Frontal cortex (tissue), 4 donors: ENCODE measurements at places on chromosomes 13 and 19.
A peak's percentile ranks its signal among the peaks of the same experiment; 100 is the strongest.

DNA sequence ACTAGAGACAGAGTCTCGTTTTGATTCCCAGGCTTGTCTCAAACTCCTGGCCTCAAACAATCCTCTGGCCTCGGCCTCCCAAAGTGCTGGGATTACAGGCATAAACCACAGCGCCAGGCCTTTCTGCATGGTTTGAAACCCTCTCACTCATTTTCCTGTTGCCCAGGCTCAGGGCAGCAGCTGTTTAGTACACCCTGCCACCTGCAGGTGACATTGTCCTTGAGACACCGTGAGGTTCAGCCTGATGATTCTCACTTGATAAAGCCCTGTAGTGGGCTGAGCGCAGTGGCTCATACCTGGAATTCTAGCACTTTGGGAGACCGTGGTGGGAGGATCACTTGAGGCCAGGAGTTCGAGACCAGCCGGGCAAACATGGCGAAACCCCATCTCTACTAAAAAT is 12.5 kb downstream of the IL12RB1 start:
- DNase-seq, result no peak

- no peak for DNase-seq
These were observed 37.8 kb downstream of the EPS15L1 start for GRCh38 chr19:16433986-16434385.

- DNase-seq, result no peak
These were observed 150.7 kb upstream of the WASF3 start for GRCh38 chr13:26406791-26407190.

GRCh38 chr13:99985241-99985874 is 3.8 kb downstream of the ZIC2 start:
- DNase-seq, result no peak

GRCh38 chr13:106589716-106590115 is 21.8 kb upstream of the ARGLU1 start:
- DNase-seq, result no peak

DNA sequence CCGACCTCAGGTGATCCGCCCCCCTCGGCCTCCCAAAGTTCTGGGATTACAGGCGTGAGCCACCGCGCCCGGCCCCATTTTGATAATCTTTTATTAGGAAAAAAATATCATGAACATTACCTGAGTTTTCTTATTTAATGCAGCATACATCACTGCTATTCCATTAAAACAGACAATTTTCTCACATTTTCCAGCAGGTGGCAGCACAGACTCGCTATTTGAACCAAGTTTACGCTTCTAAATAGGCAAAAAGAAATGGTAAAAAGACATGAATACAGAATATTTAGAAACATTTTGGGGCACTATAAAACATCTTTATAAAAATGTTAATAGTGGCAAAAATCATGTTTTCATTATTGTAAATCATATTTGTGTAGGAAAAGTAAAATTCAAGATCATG is 903.1 kb downstream of the SLITRK6 start:
- peak; percentile 34 for DNase-seq

DNA sequence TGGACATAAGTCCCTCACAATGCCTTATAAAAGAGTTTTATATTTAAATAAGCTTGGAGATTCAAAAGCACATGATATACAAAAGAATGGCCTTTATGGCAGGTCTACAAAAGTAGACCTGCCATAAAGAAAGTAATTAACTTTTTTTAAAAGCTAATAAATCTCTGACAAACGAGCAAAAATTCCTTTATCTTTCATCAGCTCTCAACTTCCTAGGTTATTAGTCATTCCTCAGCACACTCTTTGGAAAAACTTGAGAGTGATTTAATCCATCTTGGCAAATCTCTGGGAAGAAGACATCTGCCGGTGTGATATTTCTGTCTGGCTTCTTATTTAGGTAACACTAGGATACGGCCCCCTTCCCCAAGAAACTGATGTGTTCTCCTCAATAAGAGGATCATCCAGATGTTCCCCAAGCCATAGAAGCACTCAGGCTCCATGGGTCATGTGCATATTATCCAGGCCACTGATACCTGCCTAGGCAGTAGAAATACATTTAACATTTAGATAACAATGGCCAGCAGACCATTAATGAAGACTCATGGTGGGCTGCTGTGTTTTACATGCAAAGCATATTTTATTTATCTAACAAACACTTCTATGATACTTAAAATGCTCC is 372.7 kb downstream of the LIG4 start:
- no peak for DNase-seq

DNA sequence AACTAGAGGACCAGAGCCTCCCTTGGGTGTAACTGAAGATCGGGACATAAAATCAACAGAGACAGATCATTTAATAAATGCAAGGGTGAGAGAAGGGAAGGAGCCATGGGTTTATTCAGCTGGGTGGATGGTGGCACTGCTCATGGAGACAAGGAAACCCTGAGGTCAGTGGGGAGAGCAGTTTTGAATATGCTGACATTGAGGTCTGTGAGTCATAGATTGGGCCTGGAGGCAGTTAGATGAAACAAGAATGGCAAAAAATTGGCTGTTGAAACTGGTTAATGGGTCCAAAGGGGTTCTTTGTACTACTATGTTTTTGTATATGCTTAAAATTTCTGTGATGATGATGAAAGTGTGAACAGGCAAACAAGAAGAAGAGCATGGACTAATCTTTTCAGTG is 5.1 kb upstream of the GTF3A start:
- no peak for DNase-seq

DNA sequence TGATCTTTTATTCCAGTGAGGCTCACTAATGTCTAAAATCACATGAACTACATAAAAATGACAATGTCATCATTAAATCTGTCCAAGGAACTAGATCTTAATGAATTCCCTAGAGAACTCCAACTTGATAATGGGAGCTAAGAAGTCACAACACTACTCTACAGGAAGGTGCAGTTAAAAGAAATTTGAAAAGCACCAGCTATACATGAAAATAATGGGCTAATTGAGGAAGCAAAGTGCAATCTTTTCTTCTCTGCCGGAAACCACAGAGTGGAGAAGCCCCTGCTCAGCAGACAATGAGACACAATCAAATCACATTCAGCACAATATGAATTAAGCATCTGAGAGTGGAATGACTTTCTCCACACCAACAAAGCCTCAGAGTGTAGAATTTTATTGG is 261.7 kb downstream of the LHFPL6 start:
- DNase-seq, result no peak

- DNase-seq, result no peak
These were observed 16.0 kb upstream of the EMC10 start for GRCh38 chr19:50460161-50460765.

- DNase-seq, result no peak
These were observed 68.3 kb upstream of the MYO16 start for GRCh38 chr13:108561149-108561548.
